Fibroblast of skin of right biceps (primary cell): ENCODE measurements at places on chromosomes 13 and 19.

GRCh38 chr19:42345191-42345812 lies 19.9 kb downstream of the MEGF8 start:
- peak; percentile 32 for DNase-seq

DNA sequence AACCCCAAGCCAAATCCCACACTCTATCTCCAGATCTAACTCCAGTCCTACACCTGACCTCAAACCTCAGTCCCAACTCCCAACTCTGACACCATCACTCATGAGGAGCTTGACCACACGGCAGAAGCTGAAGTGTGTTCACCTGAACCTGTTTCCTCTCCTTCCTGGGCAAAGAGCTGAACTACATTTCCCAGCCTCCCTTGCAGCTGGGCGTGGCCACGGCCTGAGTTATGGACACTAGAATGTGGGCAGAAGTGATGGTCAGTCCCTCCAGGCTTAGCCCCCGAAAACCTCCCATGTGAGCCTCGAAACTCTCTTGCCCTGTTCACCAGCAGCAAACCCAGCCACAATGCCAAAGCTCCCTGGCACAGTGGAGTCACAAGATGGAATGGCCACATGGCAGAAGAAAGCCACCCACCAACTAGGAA lies 19.5 kb upstream of the MEIS3 start:
- no peak for DNase-seq

DNA sequence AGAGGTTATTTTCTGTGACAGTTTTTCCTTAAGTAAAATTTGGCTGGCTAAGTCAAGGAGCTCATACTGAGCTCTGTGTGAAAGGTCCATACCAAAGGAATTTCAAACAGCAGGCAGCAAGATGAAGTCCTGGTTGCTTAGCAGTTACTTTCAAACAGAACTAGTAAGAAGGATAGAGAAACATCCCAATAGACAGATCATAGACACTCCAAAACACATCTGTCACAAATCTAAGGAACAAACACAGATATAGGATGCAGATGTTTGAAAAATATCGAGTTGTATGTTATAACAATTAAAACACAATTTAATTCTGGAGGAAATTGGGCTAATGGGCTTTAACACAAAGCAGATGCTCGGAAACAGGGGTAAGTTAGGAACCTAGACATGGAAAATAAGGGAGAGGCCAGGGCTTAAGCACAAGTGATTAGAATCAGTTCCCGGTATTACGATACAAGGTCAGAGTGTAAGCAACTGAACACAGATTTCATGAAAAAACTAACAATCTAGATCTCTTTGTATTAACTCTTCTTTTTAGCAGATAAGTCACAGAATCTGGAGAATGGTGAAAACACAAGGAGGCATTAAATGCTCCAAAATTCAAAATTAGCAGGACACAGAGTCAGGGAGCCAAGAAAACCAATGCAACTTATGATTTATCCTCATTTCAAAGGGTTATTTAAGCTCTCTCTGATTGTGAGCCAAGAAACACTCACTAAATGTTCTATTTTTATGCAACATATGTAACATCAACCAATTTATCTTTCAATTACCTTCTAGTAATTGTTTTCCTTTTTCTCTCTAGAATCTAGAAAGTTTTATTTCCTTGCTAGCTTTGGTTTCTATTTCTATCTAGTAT lies 1992.9 kb upstream of the PCDH20 start:
- peak; percentile 37 for DNase-seq

- no peak for DNase-seq
Measured at GRCh38 chr13:69094485-69094884, 1013.1 kb upstream of the ATXN8OS start.

GRCh38 chr19:7500811-7501450 lies 12.1 kb upstream of the PEX11G start:
- DNase-seq: peak; percentile 46

DNA sequence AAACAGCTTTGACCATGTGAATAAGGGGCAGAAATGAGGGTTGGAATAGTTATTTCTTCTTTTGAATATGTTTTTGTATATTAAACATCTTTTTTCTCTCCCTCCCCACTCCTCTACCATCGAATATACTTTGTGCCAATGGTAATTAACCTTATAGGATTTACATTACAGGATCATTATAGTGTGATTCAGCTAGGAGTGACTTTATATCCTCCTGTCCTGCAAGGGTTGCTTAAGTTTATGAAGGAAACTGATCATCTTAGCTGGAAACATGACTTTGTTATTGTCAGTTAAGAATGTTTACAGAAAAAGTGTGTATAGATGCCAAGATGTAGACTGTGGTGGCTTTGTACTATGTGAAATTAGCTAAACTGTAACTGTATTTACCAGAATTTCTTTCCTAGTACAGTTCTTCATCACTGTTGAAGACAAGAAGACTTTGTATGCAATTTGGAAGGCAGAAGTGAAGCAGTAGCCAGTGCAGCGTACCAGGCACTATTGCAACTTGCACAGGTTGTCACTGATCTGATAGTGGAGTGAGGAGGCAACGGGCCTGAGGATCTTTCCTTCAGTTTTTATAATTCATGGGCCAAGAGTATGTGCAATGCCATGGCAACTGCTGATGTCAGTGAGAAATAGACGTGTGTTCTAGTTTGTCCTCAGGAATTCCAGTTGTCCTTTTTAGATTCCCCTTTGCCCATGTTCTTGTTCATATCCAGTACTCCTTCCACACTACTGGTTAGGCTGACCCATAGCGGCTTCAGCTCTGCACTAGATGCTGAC lies 8.2 kb upstream of the PAN3 start:
- DNase-seq: no peak

DNA sequence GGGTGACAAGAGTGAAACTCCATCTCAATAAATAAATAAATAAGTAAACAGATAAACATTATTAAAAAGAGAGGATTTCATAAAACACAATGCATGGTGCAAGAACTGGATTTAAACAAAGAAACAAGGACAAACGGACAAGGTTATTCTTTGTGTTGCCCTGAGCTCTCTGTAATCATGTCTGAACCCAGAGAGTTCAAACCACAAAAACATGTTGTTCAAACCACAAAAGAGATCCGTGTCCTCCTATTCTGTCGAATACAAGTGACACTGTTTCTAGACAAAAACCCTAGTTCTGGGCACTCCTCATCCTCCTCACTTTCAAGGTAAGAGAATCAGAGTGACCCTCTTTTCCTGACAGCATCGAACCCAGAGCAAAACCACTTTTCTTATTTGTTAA lies 4.6 kb upstream of the TPRX2 start:
- no peak for DNase-seq

GRCh38 chr19:52034051-52034728 lies 6.0 kb upstream of the ZNF614 start:
- peak; percentile 14 for DNase-seq

DNA sequence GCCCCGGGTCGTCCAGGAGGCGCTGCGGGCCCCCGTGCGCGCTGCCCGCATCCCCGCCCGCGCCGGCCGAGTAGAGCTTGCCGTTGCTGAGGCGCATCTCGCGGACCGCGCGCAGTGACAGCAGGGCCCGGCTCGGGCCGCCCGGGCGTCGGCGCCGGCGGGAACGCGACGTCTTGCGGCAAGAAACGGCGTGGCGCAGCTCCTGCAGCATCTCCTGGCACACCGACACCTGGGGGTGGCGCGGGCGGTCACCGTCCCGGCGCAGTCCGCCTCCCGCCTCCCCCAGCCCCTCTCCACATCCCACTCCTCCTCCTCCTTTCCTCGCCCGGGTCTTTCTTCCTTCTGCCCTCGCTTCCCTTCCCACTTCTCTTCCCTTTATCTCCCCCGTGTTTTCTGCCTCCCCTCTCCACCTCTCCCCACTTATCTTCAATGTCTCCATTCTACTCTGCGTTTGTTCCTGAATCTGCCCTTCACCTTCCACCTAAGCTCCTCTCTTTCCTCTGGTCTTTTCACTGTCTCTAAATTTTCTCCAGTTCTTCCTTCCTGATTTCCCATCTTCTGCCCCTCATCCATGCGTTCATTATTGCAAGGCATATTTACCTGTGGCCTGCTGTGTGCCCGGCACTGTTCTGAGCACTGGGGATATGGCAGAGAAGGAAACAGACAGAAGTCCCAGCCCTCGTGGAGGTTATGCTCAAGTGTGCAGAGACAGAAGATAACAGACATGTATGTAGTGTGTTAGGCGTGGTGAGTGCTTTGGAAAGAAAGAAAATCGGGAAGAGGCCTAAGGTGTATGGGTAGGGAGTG lies 5.2 kb upstream of the ATP1A3 start:
- DNase-seq: no peak

DNA sequence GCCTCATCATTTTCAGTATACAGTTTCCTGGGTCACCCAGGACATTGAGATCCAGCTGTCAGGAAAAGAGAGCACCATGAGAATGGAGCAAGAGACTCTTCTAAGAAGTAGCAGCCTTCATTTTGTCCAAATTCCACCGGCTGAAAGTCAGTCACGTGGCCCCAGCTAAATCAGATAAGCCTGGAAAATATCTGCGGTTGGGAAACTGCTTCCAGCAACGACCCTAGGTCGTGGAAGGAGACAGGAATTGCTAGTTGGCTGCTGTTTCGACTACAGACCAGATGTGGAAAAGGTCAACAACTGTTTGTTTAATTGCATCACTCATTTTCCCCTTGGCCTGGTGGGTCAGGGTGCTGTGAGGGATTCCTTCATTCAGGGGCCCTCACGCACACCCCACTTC lies 107.0 kb downstream of the ZNF536 start:
- peak; percentile 54 for DNase-seq

GRCh38 chr13:90696656-90697055 lies 650.8 kb upstream of the MIR17HG start:
- DNase-seq: peak; percentile 18

- DNase-seq: peak; percentile 12
Measured at GRCh38 chr19:55703790-55704215, 28.8 kb downstream of the EPN1 start.

- DNase-seq: peak; percentile 26
Measured at GRCh38 chr19:34974646-34975045, 10.6 kb upstream of the ZNF792 start.

- DNase-seq: peak; percentile 91
Measured at GRCh38 chr13:101398920-101399319, 17.4 kb downstream of the NALCN start.

GRCh38 chr13:52994865-52995264 lies 33.7 kb upstream of the OLFM4 start:
- DNase-seq: no peak

DNA sequence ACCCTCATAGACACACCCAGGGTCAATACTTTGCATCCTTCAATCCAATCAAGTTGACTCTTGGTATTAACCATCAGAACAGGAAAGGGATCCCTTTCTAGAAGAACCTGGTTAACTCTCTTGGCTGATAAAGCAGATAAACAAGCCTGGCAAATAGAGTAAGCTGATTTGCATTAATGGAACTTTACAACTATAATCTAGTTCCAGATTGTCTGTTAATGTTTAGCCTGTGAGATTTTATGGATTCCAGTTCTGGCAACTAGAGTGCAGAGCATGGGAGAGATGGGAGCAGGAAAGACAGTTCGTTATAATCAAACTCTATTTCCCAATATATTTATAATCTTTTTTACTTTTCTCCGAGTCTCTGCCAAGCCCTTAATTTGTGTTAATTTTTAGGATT lies 272.6 kb upstream of the KLHL1 start:
- no peak for DNase-seq

DNA sequence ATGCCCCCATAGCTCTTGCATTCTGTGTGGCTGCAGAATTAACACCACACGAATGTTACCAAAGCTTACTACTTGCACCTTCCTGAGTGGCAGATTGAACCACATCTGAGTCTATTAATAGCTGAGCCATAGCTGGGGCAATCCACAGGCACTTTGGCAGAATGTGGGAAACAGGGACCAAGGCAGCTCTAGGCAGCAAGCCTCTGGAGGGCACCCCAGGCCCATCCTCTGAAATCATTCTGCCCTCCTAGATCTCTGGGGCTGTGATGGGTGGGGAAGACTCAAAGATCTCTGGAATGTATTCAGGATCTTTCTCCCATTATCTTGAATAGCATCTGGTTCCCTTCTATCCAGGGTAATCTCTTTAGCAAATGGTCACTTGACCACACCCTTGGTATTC lies 139.3 kb downstream of the TNFRSF19 start:
- no peak for DNase-seq

GRCh38 chr13:53250272-53250875 lies 221.8 kb downstream of the OLFM4 start:
- DNase-seq: peak; percentile 71

- DNase-seq: peak; percentile 71
Measured at GRCh38 chr19:39398297-39398864, 7.2 kb downstream of the MED29 start.

- DNase-seq: no peak
Measured at GRCh38 chr19:15971224-15971780, 22.5 kb downstream of the OR10H4 start.

DNA sequence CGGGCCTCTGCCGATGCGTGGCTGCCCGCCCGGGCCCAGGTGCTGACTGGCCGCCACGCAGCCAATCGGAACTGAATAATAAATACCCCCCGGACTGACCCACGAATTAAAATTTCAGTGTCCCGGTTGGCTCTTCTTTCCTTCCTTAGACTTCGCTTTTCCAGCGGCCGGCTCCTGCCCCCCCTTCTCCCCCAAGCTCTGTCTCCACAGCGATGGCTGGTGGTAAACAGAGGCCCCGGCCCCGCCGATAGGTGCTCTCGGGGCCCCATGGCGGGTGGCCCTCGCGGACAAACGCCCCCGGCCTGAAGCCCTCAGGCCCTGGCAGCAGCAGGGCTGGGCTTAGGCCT lies 2.6 kb downstream of the ZBTB7A start:
- DNase-seq: no peak

DNA sequence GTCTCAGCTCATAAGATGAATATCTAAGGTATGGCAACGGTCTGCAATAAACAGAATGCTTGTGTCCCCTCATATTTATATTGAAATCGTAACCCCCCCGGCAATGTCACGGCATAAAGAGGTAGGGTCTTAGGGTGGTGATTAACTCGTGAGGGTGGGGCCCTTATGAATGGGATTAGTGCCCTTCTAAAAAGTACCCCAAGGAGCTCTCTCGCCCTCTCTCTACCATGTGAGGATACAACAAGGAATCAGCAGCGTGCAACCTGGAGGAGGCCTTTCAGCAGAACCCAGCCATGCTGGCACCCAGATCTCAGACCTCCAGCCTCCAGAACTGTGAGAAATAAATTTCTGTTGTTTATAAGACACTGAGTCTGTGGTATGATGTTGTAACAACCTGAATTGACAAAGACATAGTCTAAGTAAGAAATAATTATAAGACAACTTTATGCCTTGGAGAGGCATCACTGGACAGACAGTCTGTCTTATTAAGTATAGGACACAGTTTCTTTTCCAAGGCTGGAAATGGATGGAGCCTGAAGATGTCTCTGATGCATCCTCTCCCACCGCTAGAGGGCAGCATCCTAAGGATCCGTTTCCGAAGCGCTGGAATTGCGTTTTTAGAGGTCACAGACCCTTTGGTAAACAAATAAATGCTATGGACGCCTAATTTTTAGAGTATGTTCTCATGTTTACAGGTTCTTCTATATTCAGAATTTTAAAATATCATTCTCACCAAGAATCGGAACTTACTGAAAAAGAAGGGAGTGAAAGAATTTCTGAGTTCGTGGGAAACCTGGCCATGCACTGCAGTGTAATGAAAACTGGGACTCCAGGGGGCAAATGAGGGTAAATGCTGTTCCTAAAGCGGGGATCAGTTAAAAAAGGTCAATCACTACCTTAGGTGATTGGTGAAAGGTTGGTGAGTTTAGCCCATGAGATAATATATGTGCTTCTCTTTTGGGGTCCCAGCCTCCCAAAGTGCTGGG lies 13.3 kb upstream of the LEUTX start:
- peak; percentile 38 for DNase-seq
